Smooth muscle cell of the pulmonary artery (primary cell): ENCODE measurements at places on chromosomes 4 and X. TPM values are rescaled to one million over a fixed set of nuclear protein-coding genes. Genes with fewer than 3 reads are reported as not detected.

The TLR10 gene
- total RNA-seq, result not detected in 2 replicates

The MAGEA2B gene
- not detected in 2 replicates for total RNA-seq

The RBPJ gene
- total RNA-seq, result 101 and 123 TPM in 2 replicates

The OPRPN gene
- total RNA-seq, result not detected in 2 replicates

The ANK2 gene
- 85.0 and 132 TPM in 2 replicates for total RNA-seq

The DDIT4L gene
- total RNA-seq, result 5.0 and 17.8 TPM in 2 replicates

The ODAM gene
- not detected in 2 replicates for total RNA-seq

The MAGEB2 gene
- not detected in 2 replicates for total RNA-seq

The BBS12 gene
- 4.7 and 7.9 TPM in 2 replicates for total RNA-seq

The RHOXF2 gene
- not detected in 2 replicates for total RNA-seq

The NXF2B gene
- total RNA-seq, result not detected in 2 replicates

The S100P gene
- not detected in 2 replicates for total RNA-seq
